ENCODE measurements at places on chromosomes 7 and 10.
A peak's percentile ranks its signal among the peaks of the same experiment; 100 is the strongest.

- DNase-seq: no peak
Observed at GRCh38 chr10:33336582-33337325, 2.3 kb upstream of the NRP1 start.

GRCh38 chr7:75694638-75695399 lies 43.9 kb downstream of the HIP1 start:
- no peak for DNase-seq

DNA sequence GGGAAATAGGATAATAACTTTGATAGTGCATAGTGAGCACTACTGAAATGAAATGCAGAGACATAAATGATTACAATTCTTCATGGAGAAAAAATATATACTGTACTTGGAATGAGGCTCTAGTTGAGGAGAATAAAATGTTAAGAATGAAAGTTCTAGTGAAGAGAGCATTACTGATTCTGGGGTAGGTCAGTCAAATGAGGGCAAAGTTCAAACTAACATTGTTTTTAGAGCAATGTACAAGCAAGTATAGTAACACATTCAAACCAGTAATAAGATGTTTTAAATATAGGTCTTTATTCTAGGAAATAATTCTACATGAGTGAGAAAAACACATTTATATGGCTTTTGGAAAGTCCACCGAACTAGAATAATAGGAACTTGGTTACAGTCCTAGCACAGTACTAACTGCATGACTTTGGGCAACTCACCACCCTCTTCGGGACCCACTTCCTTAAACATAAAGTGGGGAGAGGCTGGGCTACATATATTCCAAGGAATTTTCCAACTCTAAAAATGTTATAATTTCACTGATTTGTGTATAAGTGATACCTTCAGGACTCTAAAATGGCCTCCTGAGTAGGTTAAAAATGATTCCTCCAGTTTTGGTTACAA lies 86.4 kb downstream of the CDK6 start:
- no peak for DNase-seq

DNA sequence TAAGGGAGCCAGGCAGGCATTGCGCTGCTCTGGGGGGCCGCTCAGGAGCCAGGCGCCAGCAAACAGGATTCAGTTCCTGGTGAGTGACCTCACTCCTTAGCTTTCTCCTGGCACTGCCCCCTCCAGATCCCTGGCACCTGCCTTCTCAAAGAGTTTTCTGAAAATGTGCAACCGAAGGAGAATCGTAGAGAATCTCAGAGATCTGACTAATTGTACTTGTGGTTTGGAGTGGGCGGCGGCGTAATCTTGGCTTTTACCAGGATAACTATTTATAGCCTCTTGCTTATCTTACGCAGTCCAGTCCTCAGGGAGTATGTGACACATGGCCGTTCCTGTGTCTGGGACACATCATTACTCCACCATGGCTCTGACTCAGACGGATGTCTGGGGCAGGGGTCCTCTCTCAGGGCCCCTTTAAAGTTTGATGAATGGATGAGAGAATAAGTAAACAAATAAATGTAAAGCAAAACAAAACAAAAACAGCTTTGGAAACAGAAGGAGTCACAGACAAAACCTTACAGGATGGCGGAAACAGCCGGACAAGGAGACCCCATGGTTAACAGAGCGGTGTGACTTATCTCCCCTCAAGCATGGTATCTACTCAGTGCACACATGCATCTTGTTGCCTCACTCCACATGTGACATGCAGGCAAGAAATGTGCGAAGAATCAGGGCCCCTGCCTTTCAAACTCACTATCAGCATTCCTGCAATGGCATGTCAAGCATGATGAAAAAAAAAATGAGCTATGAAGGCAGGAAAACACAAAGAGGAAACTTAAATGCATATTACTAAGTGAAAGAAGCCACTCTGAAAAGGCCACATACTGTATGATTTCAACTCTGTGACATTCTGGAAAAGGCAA lies 99.7 kb downstream of the TNS3 start:
- peak; percentile 98 for DNase-seq

GRCh38 chr10:18683427-18683826 lies 24.2 kb downstream of the ARL5B start:
- DNase-seq: peak; percentile 82

DNA sequence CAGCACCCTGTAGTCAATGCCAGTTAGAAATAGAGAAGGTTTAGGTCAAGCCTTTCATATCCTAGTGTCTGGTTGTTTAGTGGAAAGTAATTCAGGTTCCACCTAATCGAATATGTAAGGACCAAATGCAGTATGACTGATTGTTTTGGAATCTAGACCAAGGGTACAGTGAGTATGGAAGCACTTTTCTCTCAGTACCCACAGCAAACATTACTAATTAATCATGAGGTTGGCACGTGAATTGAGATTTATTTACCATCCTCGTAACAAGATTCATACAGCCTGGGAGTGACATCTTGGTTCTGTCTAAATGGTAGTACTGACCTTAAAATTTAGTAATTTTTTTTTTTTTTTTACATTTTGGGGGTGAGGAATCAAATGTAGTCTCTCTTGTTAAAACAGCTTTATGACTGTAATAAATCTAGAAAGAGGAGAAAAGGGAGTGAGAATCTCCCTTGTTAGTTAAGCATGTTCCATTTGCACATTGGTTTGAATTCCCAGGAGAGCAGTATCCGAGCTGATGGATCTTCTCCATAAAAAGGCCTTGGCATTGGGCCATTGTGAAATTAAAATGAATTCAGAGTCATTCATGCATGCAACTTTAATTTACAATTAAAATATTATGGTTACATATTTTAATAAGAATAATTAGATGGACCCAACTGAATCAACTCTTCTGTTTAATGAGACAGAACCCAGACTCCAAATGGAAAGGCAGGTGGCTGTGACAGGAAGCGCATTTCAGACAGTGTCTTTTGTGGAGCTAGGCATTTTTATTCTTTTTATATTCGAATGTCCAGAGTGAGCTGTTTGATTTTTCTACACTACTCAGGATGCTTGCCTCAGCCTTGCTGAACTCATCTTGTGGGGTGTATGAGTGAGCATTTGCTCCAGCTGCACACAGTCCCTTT lies 57.6 kb downstream of the SNX10 start:
- no peak for DNase-seq

DNA sequence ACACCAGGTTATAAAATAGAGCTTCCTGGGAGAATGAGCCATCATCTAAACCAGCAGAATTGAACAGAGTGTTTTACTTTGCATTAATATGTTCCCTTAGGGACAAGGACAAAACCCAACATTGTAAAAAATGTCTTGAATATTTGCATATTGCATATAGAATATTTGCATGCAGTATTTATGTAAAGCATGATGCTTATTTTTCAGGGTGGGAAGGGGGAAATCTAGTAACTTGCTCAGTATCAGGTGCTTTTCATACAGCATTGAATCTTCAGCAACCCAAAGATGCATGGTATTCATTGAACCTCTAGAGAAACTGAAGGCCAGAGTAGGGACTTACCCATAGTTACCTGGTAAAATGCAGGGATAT lies 409.2 kb upstream of the ZMIZ1 start:
- DNase-seq: no peak

DNA sequence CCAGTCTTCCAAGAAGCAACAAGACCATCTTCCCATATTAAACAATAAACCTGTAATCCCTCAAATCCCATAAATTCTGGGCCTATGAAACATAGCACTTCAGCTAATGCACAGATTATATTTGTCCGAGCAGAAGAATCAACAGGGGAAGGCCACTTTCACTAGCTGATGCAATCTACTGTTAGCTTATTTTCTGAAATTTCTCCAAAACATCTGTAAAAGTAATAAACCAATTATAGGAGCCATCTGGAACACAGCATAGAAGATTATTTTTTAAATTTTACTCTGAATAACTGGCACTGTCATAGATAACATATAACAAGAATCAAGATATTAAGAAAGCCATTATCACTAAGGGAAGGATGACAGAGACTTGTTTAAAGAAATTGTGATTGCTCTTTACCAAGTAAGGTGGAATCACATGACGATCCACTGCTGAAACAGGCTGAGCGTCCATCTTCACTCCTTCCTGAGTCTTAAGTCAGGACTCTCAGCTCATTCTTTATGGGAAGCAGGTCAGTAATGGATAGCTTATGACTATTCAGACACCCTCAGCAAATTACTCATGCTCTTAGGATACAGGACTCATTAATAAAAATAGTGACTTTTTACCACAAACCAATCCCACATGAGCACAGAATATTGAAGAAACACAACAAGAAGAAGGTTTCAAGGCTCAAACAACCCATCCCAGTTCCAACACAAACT lies 719.5 kb downstream of the XPNPEP1 start:
- peak; percentile 17 for DNase-seq

GRCh38 chr10:132306864-132307751 lies 642 bp downstream of the STK32C start:
- DNase-seq: no peak

DNA sequence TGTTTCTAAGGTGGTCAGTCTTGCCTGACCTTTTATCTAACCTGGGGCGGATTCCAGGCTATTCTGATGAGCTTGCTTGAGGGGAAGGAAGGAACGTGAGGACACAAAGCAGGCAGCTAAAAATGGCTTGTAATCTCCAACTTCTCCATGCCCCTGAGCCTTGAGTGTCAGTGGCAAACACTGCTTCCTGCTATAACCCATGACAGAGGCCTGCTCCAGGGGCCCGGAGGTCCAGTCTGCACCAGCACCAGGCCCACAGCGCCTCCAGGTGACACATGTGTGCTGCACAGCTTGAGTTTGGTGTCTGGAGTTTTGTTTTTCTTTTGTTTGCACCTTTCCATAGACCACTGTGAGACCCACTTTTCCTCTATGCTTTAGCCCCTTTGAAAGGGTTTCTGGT lies 207.9 kb downstream of the PAXIP1 start:
- DNase-seq: no peak

- no peak for DNase-seq
Observed at GRCh38 chr10:47378606-47379444, 5.3 kb downstream of the ZNF488 start.

DNA sequence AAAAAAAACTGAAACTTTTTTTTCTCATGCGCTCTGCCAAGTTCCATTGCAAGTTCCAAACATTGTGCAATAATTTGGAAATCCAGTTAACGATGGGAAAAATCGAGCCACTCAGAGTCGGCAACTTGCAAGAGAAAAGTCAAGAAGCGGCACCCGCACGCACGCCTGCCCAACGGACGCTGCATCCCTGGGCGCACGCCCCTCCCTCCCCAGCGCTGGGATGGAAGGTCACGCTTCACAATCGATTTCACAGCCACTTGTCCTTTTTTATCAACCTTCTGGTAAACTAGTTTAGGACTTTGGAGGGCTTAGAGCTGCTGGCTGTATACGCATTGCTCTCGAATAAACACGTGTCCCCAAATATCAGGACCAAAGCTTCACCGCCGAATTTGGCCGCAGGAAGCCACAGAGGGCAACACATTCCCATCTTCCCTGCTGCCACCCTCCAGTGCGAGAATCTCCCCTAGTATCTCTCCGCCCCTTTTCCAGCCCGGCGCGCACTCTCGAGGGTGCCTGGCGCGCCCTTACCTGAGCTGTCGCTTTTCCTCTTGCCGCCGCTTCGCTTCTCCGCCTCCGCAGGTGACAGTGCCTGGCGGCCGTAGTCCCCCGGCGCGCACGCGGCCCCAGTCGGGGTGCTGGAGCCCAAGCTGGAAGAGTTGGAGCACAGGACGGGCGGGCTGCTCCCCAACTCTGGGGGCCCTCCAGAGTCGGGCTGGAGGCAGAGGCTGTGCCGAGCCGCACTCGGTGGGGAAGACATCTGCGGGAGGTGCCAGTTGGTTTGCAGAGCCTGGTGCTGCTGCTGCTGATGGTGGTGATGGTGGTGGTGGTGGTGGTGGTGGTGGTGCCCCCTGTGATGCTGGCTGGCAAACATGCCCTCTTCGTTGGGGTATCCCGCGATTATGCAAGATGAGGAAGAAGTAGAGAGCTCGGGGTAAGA lies 857 bp downstream of the MEOX2 start:
- DNase-seq: peak; percentile 34

DNA sequence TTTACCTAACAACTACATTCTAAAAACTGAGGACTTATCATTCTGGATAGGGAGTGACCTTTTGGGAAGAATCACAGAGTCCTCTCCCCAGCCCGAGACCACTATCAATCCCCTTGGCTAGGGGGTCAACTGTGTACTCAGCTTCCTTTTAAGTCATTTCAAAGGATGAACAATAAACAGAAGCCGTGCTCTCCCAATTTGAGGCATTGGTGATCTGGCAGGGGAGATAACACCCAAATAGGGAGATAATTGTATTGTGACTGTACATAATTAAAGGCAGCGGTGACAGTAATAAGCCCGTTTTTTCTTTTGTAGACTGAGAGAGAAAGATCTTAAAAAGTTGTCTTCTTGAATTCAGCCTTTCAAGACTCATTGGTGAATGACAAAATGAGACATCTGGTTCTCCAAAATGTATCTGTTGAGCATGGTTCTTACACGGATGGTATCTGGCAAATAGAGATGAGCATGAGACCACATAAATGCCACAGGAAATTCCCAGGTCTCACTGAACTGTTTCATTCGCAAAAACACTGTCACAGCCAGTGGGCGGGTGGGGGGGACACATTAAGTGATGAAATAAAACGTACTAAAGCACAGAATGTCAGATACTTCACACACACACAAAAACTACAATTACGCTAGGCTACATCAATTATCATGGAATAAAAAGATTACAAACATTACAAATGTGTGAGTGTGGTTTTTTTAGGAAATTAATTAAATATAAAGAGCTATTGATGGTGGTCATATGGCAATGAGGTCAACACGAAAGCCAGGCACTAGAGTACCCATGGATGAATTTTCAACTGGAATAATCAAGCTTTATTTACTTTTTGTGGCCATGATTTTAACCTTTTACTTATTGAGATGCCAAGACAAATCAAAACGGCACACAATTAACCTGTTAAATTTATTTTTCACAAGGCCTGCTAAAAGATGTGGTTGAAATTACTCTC lies 108.4 kb downstream of the HIPK2 start:
- no peak for DNase-seq

- no peak for DNase-seq
Observed at GRCh38 chr7:80676404-80676803, 38.0 kb downstream of the CD36 start.

DNA sequence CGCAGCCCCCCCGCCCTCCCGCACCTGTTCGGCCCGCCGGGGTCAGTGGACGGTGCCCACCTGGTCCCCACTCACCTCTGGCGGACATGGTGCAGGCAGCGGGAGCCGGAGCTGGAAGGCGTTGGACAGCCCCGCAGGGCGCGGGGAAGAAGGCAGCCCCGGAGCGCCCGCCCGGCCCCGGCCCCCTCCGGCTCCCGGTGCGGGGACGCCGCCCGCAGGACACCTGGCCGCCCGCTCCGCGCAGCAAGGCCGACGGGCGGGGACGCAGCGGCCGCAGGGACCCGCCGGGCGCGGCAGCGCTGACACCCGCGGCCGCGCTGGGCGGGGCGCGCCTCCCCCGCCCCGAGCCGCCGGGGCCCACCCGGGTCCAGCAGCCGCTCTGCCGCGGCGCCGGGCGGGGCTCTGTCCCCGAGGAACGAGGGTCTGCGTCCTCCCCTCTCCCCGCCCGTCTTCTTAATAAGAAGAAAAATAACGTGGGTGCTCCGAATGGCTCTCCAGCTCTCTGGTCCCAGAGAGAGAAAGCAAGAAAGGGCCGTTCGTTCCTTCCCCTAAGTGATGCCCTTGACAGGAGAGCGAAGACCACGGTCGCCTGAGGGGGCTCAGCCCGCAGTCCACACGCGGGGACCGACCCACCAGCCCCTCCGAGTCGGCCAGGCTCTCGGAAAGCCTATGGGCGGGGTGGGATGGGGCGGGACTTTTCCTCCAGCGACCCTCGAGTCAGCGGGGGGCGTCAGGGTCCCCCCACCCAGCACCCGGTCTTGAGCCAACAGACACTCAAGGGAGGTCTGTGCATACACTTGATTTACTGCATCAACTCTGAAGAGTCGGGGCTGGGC lies 53.4 kb upstream of the FHIP2A start:
- DNase-seq: no peak

GRCh38 chr7:27156916-27157701 lies 634 bp upstream of the HOXA7 start:
- DNase-seq: no peak

Measured in IMR-90 (cell line).